ENCODE measurements at places on chromosomes 2 and 18.

- DNase-seq = no peak
Observed at GRCh38 chr2:233850745-233851144, 3.6 kb downstream of the HJURP start.

- DNase-seq = no peak
Observed at GRCh38 chr2:149388120-149388816, 57.9 kb downstream of the LYPD6 start.

DNA sequence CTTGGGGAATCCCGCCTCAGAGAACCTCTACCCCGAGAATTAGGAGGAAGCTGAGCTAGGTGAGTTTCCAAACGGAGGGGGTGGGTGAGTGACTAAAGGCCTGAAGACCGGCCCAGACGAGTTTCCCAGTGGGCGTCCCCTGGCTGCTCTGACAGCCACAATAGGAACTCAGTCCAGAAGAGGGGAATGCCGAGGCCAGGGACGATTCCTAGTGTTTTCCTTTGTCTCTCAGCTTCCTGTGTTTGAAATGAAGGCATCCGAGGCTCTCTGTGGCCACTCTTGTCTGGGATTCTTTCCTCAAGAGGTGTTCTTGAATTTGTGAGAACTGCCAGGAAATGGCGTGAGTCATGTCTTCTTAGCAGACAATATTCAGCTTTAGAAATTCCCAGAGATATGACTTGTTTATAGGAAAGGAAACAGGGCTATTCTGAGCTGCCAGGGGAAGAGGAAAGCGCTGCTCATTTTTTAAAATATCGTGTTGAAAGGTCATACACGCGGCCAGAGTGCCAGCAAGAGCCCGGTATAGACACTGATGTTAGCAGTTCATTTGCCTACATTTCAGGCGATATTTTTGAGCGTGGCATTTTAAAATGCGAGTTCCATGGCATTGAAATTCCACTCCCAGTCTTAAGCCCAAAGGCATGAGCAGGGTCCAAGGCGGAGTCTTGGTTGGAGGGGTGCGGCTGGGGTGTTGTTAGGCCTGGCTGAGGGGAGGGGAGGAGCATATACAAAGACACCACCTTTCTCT, 169.1 kb upstream of the KLF7 start:
- DNase-seq = no peak

- no peak for DNase-seq
Observed at GRCh38 chr2:200658278-200658864, 72.6 kb downstream of the AOX1 start.

DNA sequence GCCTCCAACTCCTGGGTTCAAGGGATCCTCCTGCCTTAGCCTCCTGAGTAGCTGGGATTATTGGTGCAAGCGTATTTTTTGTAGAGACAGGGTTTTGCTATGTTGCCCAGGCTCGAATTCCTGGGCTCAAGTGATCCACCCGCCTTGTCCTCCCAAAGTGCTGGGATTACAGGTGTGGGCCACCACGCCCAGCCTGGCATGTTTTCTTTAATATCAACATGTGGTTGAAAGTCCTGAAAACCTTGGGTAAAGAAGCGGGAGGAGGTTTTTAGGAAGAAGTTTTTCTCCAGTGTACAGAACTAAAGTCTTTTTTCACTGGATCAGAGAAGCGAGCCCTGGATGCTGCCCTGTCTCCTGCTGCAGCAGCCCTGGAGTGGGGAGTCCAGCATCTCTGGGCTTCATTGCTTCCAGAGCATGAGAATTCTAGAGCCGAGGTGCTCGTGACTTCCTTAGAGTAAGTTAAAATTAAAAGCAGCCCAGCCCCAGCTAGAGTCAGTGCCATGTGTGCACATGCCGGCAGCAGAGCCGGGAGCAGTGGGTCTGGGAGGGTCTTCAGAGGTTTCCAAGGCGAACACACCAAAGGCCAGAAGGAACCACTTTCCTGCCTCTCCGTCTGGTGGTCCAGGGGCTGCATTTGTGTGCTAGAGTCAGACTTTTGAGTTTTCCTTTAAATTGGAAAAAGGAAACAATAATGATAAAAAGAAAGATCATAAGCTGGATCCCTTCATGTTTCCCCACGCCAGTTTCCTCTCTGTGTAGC, 31.2 kb downstream of the ITGB1BP1 start:
- no peak for DNase-seq
